ENCODE measurements at places on chromosomes 13 and 19. TPM values are rescaled to one million over a fixed set of nuclear protein-coding genes. Genes with fewer than 3 reads are reported as not detected.

LENG1 gene
- total RNA-seq: 23.2 TPM

DAND5 gene
- total RNA-seq: not detected

MAMSTR gene
- total RNA-seq: not detected

SLITRK5 gene
- 0.87 TPM for total RNA-seq

APOC4 gene
- not detected for total RNA-seq

GRK1 gene
- not detected for total RNA-seq

PTPRS gene
- 106 TPM for total RNA-seq

DZIP1 gene
- 63.3 TPM for total RNA-seq

SHFL gene
- total RNA-seq: 28.4 TPM

TGFBR3L gene
- 1.1 TPM for total RNA-seq

SMIM44 gene
- total RNA-seq: not detected

NRTN gene
- total RNA-seq: 1.1 TPM

C1QTNF9B gene
- not detected for total RNA-seq

ETV2 gene
- total RNA-seq: 1.1 TPM

KLK8 gene
- total RNA-seq: not detected

NAA16 gene
- 4.8 TPM for total RNA-seq

C19orf73 gene
- 4.1 TPM for total RNA-seq

PRX gene
- total RNA-seq: 1.2 TPM

PABPC3 gene
- total RNA-seq: 0.04 TPM

Measured in A375 (cell line).